ENCODE measurements at places on chromosomes 6 and 20.

GRCh38 chr6:113995634-113996033 is 24.7 kb upstream of the HDAC2 start:
- DNase-seq, result no peak

DNA sequence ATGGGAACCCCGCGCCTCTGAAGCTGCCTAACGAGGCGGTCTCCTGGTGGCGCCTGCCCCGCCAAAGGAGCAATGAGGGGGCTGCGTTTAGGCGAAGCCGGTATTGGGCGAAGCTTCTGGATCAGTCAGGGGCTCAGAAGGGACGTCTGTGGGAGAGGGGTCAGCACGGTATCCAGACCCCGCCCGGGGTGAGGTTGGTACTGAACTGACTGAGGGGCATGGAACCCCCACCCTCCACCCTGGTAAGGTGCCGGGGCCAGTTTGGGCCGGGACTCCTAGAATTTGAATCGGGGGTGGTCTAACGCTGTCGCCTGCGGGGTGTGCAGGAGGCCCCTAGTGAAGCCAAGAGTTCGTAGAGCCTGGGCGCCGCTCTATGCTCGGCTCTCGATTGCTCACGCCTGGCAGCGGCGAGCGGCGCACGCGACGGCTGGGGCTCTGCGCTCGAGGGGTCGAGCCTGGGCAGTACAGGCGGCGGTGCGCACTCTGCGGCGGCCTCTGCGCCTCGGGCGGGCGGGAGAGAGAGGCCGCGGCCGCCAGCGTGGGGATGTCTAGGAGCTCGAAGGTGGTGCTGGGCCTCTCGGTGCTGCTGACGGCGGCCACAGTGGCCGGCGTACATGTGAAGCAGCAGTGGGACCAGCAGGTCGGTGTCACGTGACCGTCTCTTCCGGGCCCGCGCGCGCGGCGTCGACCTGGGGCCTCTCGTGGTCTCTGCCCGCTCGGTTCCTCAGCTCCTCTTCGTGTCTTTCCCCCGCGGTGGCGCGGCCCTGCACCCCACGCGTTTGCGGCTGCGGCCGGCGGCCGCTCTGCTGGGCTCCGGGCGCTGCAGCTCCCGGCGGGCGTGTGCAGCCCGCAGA is at the start of the genes KAT14 and PET117:
Gene KAT14 (plus strand): TSS at position 452 of the 854 bp plus-strand sequence. CDS start 4,798 bp downstream, outside the sequence.
Gene PET117 (plus strand): TSS at position 452 of the 854 bp plus-strand sequence. CDS start 93 bp downstream, at position 545.
- peak; percentile 88 for DNase-seq

- no peak for DNase-seq
These were observed 19.5 kb downstream of the CMTR1 start for GRCh38 chr6:37452522-37452921.

- DNase-seq, result no peak
These were observed at the start of gene FOXA2 for GRCh38 chr20:22584522-22584921. Gene FOXA2, minus strand, starts transcription at chr20:22584572. Its CDS starts 294 bp downstream, at chr20:22584278.

Measured in cerebellum (tissue), 4 donors.